Neural progenitor cell (in vitro differentiated cells): ENCODE measurements at places on chromosomes 5 and 9. TPM values are rescaled to one million over a fixed set of nuclear protein-coding genes. Genes with fewer than 3 reads are reported as not detected.

- no peak for DNase-seq
These were observed 14.7 kb downstream of the ENC1 start for GRCh38 chr5:74625742-74626241.

- no peak for DNase-seq
These were observed 117.7 kb upstream of the FER start for GRCh38 chr5:108629779-108630528.

DNA sequence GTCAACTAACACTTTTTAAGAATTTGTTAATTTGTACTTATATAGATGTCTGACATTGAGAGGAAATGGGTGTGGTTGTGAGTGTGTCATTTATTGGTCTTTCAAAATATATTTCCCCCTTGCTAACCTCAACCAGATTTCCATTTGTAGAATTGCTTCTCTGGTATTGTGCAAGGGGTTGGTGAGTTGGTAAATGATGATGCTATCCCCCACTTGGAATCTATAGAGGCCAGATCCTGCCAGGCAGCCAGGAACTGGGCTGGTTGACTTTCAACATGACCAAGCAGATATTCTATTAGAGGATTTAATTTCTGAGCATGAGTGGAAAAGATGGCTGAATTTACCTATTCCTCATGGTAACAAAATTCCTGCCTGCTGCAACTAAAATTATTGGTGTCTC is 306.6 kb upstream of the KIF2A start:
- no peak for DNase-seq

DNA sequence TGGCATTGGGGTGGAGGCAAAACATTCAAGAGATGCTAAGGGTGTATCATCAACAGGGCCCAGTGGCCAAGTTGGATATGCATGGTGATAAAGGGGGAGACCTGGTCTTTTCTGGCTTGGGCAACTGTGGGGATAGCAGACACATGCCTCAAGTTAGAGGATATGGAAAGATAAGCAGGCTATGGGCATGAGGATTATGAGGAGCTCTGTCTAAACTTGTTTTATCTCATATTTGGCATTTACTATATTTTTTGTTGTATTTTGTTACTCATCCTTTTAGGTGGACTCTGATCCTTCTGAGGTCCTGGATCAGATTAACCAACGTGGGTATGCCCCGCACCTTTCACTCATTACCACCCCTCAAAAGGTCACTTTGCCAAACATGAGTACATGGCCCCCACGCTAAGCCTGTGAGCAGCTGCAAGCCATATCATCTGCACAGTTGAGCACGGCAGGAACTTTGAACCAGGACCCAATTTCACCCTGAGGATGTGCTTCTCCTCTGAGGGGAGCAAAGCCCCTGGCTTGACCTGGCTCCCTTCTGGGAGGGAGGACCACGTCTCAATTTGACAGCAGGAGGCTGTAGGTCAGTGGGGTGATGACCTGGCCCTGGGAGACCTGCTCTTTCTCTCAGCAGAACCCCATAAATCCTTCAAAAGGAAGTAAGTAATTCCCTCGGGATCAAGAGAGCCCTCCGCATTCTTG is 71.1 kb upstream of the CD180 start:
- DNase-seq, result peak; percentile 24

- DNase-seq, result no peak
These were observed 611.2 kb upstream of the ZNF608 start for GRCh38 chr5:125357660-125358059.

DNA sequence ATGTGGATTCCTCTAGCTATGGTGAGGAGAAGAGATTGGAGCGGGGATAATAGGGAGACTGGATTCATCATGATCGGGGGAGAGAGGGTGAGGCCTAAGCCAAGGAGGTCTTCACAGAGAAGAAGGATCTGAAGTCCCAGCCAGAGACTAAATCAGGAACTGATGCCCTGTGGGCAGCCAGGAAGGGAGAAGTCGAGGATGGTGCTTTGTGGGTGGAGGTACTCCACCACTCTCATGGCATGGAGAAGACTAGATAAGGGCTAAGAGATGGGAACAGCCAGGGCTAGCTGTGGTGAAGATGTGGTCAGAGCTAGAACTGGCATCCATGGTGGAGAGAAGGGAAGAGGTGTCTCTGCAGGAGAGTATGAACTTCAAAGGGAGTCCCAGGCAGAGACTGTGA is 3.0 kb upstream of the RGS14 start:
- DNase-seq, result no peak

FOXD4L5 gene
- total RNA-seq, result 0.19 TPM in 1 of 2 replicates, not detected in the other

KLHL3 gene
- total RNA-seq, result 17.2 and 26.8 TPM in 2 replicates

LCN10 gene
- total RNA-seq, result not detected in 2 replicates

DENND4C gene
- 40.7 and 73.4 TPM in 2 replicates for total RNA-seq
